Cortex of kidney (tissue), 1 donor: ENCODE measurements at places on chromosomes 4 and X.

DNA sequence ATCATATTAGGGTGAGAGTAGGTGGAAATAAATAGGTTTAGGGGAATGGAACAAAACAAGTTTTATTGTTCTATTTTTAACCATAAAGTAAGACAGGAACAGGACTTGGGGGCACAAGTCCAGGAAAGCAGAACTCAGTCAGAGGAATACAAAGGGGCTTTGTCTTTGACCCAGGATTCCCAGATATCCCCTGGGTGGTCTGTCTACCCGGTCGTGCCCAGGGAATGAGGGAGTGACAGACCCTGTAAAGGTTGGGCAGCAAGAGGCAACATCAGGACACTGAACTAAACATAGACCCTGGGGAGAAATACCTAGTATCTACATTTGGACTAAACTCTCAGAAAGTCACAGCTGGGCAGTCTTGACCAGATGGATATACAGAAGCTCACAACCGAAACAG lies 50.6 kb downstream of the PTCHD1 start:
- no peak for DNase-seq

DNA sequence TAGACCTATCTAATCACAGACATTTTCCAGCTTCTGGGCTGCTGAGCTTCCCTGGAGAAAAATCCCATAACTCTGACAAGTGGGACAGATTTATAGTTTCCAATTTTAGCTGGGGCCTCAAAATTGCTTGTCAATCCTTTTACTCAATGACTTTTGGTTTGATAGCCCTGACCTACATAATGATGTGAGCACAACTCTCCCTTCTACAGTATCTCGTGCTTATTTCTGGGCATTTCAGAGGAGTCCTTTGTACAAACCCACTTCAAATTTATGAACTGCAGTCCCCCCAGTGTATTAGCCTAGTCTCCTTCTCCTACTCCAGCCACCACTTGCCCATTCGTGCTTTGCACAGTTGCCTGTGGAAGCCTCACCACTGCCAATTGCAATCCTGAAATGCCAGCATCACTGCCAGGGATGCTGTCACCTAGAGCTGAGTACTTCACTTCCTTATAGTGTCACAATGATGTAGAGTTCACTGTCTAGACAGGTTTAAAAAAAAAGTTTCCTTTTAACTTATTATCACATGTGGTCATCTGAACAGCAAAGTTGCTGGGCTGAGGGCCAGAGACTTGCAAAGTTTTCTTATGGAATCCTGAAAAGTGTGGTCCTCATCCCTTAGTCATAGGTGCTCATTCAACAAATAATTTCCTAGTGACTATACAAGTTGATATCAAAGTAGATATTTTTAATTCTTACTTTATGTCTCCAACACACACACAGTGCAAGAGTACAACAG lies 21.2 kb downstream of the TRAM1L1 start:
- no peak for DNase-seq

DNA sequence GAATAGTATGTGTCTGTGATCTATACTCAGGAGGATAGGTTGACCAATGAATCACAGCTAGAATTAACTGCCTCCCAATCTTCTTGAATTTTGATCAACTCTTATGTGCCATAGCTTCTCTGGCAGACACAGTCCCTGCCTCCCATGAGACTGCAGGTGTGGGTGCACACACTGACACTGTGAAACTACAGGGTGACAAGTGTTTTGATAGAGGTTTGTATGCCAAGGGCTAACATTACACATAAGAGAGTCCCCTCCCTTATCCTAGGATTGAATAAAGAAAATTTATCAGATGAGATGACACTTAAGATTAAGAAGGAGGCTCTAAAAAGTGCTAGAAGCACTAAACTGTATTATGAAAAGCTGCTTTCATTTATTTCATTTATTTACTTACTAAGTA lies 218.4 kb upstream of the BMP3 start:
- no peak for DNase-seq

DNA sequence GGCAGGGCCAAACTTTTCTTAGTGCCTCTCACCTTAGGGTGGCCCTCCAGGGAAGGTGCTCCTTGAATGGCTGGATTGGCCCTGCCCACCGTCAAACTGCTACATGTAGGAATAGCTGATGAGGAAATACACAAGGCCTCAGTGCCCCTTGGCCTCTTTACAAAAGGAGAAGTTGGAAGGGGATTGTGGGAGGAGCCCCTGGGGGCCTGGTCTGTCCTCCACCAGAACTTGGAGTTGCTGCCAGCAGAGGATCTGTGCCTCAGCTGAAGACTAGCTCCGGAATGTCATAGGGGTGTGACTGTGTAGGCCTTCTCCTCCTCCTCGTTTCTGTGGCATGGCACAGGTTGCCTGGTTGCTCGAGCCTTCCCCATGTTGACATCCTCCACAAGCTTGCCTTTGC lies 142.7 kb downstream of the AMMECR1 start:
- DNase-seq, result no peak

- no peak for DNase-seq
Measured at GRCh38 chrX:38563030-38563429, 1.7 kb downstream of the TSPAN7 start.

DNA sequence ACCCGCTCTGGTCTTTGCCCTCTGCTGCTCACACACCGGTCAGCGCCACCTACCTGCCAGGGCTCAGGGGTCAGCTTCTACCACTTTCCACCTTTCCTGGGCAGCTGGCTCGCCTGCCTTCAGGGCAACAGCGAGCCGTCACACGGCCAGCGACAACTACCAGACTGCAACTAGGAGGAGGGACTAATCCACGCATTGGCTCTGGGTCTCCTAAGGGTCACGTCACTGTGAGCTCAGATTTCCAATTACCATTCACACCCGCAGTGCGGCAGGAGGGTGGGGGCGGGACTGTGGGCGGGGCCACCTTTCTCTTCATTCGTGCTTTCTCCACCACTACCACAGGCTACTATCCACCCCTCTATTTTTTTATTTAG lies at the start of gene BEX5:
Gene BEX5 (minus strand): TSS at position 172 of the 374 bp plus-strand sequence. CDS start 1,712 bp downstream, outside the sequence.
- DNase-seq, result no peak

GRCh38 chr4:54173281-54173912 lies 55.7 kb upstream of the PDGFRA start:
- DNase-seq, result no peak

- DNase-seq, result no peak
Measured at GRCh38 chrX:31298916-31299315, 227.1 kb upstream of the FTHL17 start.

DNA sequence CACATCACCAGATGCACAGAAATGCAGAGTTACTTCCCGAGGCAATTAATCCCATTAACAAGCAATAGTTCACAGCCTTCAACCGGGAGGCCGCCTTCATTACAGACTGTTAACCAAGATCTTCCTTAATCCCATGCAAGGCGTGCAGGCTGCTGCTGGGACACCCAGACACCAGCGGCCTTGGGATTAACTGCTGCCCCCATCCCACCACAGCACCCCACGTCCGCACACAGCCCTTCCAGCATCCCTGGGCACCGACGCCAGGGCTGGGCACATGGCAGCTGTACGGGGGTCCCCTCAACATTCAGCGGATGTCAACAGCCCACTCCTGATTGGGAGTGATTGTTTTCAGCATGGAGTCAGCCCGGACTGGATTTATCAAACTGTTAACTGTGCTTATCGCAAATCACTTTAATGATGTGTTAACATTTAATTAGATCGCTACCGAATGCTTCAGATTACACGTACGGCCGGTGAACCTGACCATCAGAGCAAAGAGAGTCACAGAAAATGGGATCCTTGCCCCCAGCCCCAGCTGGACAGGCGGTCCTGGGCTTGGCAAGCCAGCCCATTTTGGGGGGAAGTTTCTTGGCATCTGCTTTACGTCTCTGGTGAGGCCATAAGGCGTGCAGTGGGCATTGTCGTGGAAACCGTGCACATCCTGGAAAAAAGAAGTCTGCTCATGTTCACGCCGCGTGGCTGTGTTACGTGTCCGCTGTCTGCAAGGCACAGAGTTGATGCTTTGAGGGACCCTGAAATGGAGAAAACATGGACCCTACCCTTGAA lies 126.4 kb downstream of the HMX1 start:
- DNase-seq, result no peak

DNA sequence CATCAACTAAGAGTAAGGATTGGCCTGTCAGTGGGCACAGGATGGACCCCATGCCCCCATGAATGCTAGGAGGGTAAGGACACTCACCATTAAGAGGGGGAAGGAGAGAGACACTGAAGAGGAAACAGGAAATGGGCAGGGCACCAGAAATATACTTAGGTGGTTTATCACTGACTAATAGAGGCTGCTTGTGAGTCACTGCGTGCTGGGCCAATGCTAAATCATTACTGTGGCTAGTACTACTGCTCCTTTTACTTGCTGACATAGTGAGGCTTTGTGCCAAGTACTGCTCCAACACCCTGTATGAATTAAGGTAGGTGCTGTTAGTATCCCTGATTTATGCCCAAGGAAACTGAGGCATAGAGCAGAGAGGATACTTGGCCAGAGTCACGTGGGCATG lies 130.4 kb upstream of the FRMPD4 start:
- no peak for DNase-seq

GRCh38 chrX:110204986-110205385 lies 112.9 kb downstream of the AMMECR1 start:
- DNase-seq, result no peak

DNA sequence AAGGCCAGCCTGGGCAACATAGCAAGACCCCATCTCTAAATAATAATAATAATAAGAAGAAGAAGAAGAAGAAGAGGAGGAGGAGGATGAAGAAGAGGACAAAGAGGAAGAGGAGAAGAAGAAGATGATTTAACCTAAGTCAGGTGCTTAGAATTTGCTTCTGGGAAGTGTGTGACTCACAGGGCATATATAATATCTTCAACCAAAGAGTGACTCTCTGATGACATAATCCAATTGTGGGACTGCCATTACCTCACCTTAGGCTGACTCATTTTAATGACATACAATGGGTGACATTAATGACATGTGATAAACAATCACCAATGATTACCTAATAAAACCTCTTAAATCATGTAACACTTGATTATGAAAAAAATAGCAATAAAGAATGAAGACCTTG lies 32.7 kb upstream of the MBTPS2 start:
- no peak for DNase-seq

DNA sequence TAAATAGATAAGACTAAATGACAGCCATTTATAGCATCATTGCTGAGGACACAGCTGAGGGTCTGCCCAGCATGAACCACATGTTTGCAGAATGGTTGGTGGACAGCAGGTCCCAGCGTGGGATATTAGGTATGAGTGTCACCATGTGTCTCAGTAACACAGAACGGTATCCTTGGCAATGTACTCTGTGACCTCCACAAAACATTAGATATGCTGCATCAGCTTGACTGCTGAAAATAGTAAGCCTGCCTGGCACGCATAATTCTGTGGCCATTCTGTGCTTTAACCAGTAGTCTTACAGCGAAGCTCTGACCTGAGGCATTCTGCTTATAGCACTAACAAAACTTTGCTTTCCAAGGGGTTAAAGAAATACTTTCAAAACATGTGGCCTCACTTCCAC lies 32.0 kb downstream of the LIMCH1 start:
- DNase-seq, result no peak

- no peak for DNase-seq
Measured at GRCh38 chrX:25144043-25144940, 128.5 kb upstream of the ARX start.

DNA sequence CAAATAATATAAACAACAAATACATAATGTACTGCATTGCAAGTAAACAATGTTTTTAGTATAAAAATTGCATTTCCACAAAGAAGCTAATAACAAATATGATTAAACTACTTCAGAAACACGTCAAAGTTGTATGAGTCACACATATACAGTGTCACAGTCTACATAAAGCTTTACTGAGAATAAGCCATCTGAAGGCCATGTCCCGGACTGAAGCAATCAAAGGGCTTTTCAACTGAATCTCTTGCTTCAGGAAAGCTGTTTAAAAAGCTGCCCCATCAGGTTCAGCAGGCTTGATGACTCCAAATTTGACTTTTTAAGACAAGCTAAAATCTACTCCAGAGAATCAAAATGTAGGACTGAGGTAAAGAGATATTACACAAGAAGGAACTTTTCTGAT lies 1476.8 kb downstream of the ADGRL3 start:
- DNase-seq, result no peak

DNA sequence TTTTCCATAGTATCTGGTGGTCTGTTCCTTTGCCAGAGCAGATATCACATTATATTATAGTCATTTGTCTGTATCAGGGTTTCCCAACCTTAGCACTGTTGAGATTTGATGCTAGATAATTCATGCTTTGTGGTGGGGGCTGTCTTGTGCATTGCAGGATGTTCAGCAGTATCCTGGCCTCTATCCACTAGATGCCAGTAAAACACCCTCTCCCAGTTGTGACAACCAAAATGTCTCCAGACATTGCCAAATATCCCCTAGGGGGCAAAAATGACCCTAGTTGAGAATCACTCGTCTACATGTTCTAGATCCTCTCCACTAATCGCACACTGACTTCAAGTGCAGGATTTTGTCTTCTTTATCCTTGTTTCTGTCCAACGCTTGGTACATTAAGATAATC lies 160.8 kb downstream of the FANCB start:
- no peak for DNase-seq

DNA sequence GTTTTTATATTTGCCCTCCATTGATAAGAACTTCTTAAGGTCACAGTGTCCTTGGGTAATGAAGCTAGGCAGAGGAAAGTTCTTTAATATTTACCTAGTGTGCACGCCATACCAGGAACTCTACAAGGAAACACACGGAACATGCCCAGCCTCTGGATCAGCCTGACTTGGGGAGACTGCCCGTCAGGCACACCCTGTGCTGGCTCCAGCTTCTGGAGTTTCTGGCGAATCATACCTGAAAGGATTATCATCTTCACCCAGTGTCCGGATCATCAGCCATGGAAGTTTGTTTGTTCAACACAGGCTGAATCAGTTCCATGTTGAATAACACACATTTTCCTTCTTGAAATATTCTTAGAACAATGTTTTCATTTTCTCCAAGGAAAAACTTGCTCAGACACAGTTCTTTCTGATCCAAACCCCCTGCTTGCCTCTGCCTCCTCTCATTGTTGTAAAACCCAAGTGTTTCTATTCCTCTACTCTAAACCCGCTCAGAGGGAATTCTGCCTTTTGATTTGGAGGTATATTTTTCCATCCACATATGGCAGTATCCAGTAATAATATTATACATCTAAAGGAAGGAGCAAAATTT lies 176.7 kb downstream of the SHROOM3 start:
- no peak for DNase-seq

GRCh38 chr4:56804551-56804950 lies 16.9 kb downstream of the SPINK2 start:
- DNase-seq, result no peak

DNA sequence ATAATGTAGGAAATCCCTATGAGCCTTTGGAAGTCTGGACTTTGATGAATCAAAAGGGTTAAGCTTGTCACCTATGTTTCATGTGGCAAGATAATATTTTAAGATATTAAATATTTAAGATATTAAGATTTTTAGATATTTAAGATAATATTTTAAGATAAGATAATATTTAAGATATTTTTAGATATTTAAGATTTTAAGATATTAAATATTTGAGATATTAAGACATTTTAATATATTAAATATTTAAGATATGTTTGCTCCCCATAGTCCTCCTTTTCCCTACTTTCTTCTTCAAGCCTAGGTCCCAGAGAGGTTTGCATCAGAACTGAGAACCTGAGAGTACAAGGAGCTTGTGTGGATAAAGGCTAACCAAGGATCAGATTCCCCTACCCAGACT lies 478.4 kb upstream of the IGFBP7 start:
- no peak for DNase-seq

- DNase-seq, result no peak
Measured at GRCh38 chr4:150875367-150875766, 139.7 kb downstream of the LRBA start.
